ENCODE measurements at places on chromosomes 3 and 15.

DNA sequence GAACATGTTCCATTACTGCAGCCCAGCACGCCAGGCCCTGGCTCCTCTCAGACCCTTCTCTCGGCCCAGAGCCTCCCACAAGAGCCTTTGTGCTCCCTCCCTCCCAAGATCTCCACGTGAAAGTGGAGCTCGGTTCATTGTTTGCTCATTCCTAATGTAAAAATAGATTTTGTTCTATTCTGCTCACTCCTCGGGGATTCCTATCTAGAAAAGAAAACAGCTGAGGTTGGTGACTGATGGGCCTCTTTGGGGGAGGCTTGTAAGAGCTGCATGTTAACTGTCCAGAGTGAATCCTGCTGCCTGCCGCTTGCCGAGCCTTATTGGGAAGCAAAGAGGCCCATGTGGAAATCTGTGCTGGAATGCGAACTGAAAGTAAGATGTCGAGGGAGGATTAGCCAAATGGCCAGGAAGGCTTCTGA is 267.1 kb downstream of the LRTM1 start:
- no peak for DNase-seq

GRCh38 chr3:47013231-47013630 is 33.8 kb downstream of the NBEAL2 start:
- no peak for DNase-seq

GRCh38 chr3:23455775-23456174 is 252.6 kb downstream of the UBE2E2 start:
- DNase-seq = no peak

- no peak for DNase-seq
Observed at GRCh38 chr15:85579957-85580694, 199.7 kb downstream of the AKAP13 start.

GRCh38 chr15:68204776-68205557 is at the start of gene CALML4:
Gene CALML4 (minus strand): TSS chr15:68205332. CDS start chr15:68205247, 85 bp downstream.
- DNase-seq = peak; percentile 24

DNA sequence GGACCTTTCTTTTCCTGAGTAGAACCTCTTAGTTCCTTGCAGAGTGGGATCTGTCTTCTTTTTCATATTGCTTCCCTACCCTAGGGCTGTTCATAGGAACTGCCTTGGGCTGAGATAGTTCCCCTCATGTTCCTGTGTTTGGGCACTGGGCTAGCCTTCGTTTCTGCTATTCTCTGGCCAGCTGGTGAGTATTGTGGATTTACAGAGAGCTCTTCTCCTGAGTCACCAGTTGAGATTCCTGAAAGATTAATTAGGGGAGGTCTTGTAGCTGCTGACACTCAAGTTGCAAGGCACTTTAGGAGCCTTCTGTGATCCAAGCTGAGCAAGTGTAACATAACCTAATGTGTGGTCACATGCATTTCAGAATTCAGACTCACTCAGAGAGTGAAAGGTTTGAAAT is 30.7 kb downstream of the CHD2 start:
- DNase-seq = no peak

DNA sequence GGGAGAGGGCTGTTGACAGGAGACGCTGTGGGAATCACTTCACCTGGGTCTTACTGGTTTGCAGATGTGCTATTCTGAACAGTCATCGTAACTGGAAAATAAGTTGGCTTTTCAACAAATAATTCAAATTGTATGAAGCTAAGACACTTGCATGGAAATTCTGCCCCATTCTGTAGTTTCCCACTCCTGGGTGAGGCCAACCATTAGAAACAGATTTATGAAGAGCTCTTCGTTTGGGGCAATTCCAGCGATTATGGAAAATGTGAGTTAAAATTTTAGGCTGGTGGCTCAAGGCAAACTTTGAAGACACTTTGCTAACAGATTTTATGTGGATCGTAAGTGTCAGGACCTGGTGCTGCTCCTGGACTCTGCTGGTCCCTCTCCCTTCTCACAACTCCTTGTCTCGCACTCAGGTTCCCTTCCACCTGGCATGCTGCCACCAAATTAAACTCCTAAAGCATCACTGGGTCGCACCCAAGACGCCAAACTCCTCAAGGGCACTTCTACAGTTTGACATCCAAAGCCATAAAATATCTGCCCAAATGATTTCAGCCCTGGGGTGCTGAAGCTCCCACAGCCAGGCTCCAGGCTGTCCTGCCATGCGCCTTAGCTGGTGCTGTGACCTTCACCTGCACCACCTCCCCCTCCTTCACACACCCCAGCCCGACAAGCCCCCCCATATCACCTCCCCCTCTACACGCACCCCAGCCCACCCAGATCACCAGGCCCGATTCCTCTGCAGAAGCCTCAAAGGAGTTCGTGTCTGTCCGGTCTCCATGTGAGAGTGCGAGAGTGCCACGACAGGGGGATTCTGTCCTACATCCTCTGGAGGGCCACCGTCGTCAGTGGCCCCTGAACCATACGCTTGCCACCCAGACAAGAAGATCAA is 138.4 kb downstream of the NSMCE3 start:
- no peak for DNase-seq

- no peak for DNase-seq
Observed at GRCh38 chr15:96431786-96432185, 101.3 kb downstream of the NR2F2 start.

DNA sequence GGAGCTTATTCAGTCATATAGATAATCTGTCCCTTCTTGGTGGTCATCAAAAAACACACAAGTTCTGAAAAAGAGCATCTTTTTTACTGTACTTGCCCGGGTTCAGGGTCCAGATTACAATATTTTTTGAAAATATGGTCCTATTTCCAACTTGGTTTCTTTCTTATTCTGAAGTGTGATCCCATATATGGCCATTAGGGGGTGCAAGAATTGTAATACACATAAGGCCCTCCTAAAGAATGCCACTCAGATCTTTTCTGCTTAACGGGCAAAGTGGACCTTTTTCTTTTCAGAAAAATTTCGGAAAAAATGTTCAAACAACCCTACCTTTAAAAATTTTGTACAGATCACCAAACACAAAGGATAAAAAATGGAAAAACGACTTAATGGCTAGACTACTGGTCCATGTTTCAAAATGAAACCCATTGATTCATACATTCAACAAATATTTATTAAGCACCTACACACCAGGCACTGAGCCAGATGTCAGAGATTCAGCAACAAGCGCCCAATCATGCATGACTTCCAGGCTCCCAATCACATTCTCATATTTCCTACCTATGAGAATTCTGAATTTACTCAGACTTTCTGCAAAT is 102.0 kb upstream of the MYRIP start:
- DNase-seq = peak; percentile 6

- DNase-seq = no peak
Observed at GRCh38 chr3:54026543-54026942, 95.8 kb upstream of the CACNA2D3 start.

- no peak for DNase-seq
Observed at GRCh38 chr3:541062-541801, 344.7 kb downstream of the CHL1 start.

DNA sequence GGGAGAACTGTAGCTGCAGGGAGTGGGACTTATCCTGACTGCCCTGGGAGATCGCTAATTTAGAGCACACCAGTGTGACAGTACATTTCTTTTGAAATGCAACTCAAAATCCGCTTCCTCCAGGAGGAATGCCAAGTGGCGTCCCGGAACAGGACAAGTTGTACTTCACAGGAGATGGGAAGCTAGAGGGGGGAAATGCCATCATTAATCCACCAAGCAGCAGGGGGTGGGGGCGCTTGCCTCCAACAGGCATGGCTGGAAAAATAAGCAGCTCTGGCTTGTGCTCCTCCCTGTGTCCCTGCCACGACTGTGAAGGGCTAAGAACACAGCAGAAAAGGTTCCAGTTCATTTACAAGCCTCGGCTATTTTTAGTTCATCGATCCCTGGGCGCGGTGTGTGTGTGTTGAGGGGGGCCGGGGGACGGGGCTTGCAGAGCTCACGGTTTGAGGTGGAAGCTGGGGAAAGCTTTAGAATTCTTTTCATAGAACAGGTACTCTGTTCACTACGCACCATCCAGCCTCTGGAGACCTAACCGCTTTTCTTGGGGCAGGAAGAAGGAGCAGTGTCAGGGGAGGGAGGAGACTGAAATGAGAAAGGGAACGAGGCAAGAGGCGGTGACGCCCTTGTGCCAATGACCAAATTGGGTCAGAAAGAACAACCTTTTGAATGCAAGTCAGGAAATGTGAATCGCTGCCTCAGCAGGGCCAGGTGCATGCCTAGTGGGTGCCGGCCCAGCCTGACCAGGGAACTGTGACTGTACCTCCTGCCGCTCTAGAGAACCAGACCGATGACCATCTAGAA is 51.8 kb upstream of the DGKG start:
- DNase-seq = no peak

DNA sequence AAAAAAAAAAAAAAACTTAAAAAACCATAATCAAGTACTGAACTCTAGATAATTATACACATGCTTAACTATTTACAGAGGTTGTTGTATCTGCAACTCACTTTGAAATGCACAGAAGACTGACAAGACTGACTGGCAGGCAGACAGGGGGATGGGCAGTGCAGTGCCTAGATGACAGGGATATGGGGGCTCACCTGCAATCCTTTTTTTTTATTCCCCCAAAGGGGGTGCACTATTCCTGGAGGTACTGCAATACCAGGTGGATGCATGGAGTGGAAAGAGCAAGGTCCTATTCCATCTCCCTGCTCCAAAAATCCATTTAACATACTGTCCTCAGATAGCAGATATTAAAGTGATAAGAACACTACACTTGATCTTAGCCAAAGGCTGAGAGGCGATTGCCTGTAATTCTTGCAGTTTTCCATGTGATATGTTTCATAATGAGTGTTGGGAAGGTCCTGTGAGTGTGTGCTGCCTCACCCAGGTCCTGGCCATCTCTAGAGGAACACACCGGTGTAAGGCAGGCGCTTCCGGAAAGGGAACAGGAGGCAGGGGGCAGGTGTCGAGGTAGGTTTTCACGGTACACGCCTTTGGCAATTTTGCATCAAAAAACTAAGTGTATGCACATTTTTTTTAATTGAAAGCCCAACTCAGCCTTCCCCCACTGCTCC is 22.7 kb downstream of the SEC61A1 start:
- no peak for DNase-seq

- no peak for DNase-seq
Observed at GRCh38 chr3:113450911-113451310, 9.6 kb upstream of the CFAP44 start.

- peak; percentile 71 for DNase-seq
Observed at GRCh38 chr15:64911311-64912186, at the start of gene ANKDD1A. Gene ANKDD1A (plus strand): TSS chr15:64911902. CDS start chr15:64911931, 29 bp downstream.

All from NCI-H2081 (cell line).